ENCODE measurements at places on chromosomes 1 and 21.

DNA sequence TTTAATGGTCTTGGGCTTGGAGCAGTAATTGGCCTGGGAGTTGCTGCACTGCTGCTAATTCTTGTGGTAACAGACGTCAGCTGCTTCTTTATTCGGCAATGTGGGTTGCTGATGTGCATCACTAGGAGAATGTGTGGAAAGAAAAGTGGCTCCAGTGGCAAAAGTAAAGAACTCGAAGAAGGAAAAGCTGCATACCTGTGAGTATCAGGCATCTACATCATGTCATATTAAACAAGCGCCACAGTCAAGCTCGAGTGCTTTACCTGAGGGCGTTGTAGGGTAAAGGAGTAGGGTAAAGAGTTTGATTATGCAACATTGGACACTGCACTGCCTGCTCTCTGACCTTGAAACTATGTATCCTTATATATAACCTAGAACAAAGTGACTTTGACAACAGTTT is 510.6 kb downstream of the NCAM2 start:
- no peak for DNase-seq

GRCh38 chr1:221692643-221693042 is 49.2 kb downstream of the DUSP10 start:
- DNase-seq: no peak

DNA sequence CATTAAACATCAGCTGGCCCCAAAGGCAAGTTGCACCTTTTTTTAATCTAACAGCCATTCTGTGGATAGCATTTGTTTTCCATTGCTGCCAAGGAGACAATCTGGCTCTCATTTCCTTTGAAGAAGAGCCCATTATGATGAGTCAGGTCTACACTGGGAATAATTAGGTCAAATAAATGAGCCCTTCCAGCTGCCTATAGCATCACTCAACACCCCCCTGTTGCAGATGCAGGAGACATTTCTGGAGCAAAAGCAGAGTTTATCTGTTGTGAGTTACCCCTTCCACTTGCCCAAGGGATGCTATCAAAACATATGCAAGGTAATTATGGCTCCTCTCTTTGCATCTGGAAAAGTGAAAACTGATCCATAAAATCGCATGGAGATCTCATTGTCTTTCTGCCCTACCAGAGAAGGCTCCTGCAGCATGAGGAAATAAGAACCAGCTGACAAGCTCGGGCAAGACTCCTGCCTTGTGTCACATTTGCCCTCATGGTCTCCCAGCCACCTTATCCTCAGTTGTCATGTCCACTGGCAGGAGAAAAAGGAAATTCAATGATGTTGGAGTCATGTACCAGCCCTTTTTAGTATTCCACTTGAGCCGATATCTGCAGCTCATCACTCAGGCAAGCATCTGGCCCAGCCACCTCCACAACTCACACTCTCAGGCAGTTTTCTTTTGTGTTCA is 135.9 kb downstream of the SLC30A10 start:
- no peak for DNase-seq

DNA sequence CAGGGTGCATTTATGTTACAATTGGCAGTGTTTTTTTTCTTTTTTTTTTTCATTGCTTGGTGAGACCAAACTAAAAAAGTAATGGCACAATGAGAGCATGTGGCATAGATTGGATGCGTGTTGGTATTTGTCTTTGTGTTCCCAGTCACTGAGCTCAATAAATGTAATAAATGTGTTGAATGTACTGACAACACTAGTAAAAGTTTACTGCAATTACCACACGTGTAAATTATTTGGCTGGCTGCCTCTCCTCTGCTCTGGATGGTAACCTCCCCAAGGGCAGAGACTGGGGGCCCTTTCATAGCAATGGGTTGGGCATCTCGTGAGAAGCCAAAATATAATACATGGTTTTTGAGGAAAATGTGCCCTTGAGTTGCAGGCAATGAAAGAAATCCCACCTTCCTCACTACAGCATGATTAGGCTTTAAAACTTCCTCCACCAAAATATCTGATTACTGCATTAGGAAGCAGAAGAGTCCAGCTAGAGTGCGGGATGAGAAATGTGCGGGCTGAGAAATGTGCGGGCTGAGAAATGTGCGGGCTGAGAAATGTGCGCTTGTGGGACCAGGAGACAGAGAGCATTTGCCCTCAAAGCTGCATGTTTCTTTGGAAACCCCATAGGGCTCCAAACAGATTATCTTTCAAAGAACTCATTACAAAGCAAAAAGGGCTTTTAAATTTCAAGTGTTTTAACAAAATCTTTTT is 58.5 kb downstream of the CDC7 start:
- no peak for DNase-seq

GRCh38 chr1:73820843-73821242 is 377.1 kb downstream of the LRRIQ3 start:
- DNase-seq: no peak

- no peak for DNase-seq
Measured at GRCh38 chr1:113567427-113567826, 177.1 kb downstream of the MAGI3 start.

- no peak for DNase-seq
Measured at GRCh38 chr1:1603671-1604373, 3.9 kb upstream of the FNDC10 start.

GRCh38 chr1:71660411-71660810 is 579.6 kb upstream of the ZRANB2 start:
- no peak for DNase-seq

GRCh38 chr1:184958554-184959353 is 15.6 kb downstream of the NIBAN1 start:
- DNase-seq: no peak

DNA sequence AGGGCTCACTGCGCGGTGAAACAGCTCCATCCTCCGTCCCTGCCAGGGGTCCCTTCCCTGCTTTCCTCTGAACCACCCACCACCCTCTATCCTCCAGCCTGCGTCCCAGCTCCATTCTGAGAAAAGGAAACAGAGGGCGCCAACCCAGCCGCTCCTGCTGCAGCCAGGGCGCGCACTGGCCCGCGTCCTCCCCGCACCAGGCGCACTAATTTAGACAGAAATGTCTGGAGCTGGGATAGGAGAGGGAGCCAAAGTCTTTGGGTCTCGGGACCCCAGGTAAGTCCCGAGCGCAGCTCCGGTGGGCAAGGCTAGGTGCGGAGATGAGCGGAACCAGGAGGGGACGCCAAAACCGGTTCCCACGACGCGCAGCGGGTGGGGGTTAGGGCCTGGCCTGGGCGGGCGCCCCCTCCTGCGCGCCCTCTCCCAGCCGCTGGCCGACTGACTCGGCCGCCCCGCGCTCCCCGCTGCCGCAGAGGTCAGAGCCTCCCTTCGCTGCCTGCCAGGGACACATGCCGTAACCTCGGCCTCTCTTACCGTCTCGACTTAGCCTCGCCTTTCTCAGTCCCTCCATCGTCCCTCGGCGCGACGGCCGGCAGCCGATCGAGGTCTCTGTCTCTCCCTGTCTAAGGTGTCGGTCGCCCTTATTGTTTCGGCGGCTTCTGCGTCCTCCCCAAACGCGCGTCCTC is 2.0 kb downstream of the CAMK2N1 start:
- no peak for DNase-seq

- no peak for DNase-seq
Measured at GRCh38 chr1:153113416-153113815, at the start of gene SPRR2F. Gene SPRR2F, minus strand, starts transcription at chr1:153113516. Its CDS starts 783 bp downstream, at chr1:153112733.

DNA sequence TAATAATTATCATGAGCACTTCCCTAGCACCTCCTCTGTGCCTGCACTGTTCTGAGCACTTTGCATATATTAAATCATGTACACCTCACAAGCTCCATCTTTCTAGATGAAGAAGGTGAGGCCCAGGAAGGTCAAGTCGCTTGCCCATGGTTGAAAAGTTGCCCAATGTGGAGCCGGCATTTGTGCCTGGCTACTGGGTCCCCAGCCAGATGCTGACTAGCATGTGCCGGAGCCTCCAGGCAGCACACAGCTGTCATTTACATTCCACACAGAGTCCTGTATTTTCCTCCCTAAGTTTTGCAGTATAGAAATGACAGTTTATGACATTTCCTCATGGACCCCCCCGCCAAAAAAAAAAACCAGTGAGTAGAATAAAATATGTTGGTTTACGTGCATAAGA is 94.3 kb downstream of the BCAR3 start:
- no peak for DNase-seq

GRCh38 chr1:153507926-153508583 is 27.7 kb downstream of the S100A6 start:
- DNase-seq: no peak

DNA sequence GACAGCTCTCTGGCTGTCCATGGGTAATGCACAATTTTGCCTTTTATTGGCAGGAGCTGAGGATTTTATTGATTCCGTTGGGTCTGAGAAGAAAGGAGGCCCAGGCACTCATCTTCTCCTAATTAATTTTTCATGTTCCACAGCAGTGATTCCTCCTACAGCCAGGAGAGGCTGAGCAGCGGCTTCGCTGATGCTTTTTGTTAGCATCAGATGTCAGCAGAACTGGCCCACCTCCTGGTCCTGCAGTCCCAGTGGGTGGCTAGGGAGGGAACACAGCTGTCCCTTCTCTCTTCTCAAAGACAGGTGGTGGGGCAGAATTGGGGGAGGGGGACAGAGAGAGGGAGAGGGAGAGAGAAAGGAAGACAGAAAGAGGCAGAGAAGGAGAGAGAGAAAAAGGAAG is 5.7 kb downstream of the MT1HL1 start:
- DNase-seq: no peak

GRCh38 chr1:212147581-212148033 is 112.1 kb downstream of the DTL start:
- no peak for DNase-seq

DNA sequence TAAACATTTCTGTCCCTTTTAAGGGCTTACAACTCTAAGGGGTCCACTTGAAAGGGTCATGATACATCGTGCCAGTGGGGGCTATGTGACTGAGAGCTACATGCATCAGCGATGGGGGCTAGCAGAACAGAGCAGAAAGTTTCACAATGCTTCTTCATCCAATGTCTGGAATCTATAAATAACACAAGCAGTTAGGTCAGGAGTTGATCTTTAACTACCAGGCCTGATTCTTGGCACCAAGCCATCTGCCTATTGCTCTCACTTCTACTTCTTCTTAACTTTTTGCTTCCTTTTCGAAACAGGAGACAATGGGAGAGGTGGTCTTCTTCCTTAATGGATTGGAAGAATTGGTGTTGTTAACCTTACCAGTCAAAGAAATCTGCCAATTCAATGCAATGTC is 410.0 kb downstream of the TGFB2 start:
- no peak for DNase-seq

GRCh38 chr1:2528016-2528415 is 1.6 kb upstream of the PANK4 start:
- DNase-seq: no peak

- DNase-seq: no peak
Measured at GRCh38 chr1:73097917-73098316, 815.6 kb upstream of the NEGR1 start.

DNA sequence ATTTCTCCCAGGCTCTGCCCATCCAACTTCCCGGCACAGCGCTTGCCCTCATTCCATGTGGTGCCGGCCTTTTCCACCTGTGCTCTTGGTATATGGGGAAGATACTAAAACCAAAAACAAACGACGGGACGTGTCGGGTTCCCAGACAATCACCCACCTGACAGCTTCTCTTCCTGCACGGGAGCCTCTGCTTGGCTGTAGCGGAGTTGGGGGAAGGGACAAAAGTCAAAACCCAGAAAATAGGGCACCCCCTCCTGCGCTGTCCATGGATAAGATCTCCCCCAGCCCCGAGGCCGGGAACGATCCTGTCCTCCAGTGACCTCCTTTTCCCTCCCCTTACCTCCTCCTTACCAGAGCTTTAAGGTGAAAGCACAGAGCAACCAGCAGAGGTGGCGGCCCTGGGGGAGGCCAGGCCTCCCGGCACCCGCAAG is 640 bp downstream of the JTB start:
- DNase-seq: no peak

- no peak for DNase-seq
Measured at GRCh38 chr1:235277709-235278108, 50.3 kb downstream of the ARID4B start.

DNA sequence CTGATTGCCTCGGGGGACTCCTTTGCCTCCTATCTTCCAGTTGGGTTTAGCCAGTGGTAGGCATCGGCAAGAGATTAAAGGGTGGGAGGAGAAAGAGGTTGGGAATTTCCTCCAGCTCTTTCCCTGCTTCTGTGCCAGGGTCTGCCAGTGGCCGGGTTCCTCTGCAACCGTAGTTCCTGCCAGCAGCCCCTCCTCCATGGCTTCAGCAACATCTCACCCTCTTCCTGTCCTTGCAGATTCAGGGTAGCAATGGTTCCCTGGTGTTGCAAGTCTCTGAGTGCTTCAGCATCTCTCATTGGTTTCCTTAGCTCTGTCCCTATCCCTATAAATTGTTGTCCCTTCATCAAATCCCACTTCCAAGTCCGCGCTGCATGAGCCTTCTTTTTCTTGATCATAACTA is 223.1 kb upstream of the JUN start:
- DNase-seq: no peak

DNA sequence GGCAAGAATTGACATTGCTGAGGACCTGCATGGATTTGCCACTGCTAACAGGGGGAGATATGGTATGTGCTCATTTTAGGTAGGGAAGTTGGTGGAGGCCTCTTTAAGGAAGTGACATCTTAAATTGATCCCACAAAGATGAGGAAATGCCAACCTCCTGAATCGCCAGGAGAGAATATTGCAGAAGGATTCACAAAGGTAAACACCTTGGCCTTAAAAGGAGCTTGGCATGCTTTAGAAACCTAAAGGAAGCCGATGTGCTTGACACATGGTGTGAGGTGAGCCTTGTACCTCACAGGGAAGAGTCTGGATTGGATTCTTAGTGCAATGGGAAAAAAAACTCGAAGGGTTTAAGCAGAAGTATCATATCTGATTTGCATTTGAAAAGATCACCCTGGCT is 470.5 kb upstream of the DAB1 start:
- no peak for DNase-seq

DNA sequence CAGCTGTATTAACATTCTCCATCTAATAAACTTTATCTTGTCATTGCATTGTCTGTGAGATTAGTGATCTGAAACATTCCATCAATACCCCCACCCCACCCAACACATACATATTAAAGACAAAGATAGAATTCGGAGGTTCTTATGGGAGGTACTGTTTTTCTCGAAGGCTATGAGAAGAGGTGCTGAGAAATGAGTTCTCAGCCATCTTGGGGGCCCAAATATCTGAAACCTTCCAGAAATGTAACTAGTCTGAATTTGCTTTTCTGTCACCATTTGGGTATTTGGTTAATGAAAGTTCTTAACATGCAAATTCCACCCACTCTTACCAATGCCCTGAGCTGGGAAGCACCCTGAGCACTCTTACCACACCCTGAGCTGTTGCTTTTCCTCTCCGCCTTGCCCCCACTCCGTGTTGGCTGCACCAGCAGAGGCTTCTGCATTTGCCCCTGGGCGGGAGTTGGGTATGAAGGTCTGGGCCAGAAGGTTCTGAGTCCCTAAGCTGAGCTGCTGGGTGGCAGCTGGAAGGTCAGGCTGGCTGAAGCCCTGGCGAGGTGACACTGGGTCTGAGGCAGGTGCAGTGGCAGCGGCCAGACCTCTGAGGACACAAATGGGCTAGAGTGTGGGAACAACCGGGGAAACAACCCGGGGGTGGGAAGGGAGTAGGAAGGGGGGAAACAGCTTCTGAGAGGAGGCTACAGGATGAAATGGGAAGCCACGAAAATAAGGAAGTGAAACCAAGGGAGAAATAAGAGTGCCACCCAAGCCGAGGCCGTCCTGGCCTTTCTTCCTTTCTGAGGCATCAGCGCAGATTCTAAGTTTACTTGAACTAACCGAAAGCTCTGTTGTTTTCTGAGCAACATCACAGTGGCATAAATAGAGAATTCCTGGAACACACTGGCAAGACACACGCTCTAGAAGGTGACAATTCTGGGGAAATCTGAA is 26.3 kb upstream of the IER5 start:
- no peak for DNase-seq

- no peak for DNase-seq
Measured at GRCh38 chr1:208778417-208778816, 534.2 kb upstream of the PLXNA2 start.

GRCh38 chr21:23639721-23640120 is 1967.6 kb downstream of the MRPL39 start:
- DNase-seq: no peak

All from stimulated activated CD8-positive, alpha-beta memory T cell treated with anti-CD3 and anti-CD28 coated beads, Interleukin-7, amount 100 ng/mL, for 24 hours (primary cell).